Stimulated activated CD8-positive, alpha-beta memory T cell treated with anti-CD3 and anti-CD28 coated beads, Interleukin-4, amount 100 ng/mL, for 4 hours (primary cell): ENCODE measurements at places on chromosomes 5 and 9.
A peak's percentile ranks its signal among the peaks of the same experiment; 100 is the strongest.

- no peak for DNase-seq
Observed at GRCh38 chr9:22052376-22052945, 43.4 kb upstream of the CDKN2B start.

GRCh38 chr5:149627070-149627469 lies 45.8 kb downstream of the ARHGEF37 start:
- DNase-seq: no peak

DNA sequence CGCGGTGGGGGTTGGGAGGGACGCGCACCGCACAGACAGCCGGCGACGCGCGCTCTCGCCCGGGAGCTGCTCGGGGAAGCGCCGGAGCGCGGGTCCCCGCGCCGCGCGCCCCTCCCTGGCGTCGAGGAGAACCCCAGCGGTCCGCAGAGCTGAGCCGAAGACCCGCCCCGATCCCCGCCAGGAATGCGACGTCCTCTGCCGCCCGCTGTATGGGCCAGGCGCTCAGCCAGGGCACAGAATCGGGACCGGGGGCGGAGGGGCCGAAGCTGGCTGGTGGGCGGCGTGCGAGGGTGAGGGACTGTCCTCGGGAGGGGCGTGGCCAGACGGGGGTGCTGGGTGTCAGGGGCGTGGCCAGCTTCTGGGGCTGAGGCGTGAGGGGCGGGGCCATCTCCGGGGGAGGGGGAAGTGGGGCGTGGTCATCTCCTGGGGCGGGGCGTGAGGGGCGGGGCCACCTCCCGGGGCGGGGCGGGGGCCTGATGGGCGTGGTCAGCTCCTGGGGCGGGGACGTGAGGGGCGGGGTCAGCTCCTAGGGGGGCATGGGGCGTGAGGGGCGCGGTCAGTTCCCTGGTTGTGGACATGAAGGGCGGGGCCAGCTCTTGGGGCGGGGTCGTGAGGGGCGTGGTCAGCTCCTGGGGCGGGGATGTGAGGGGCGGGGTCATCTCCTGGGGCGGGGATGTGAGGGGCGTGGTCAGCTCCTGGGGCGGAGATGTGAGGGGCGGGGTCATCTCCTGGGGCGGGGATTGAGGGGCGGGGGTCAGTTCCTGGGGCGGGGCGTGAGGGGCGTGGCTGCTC lies 965 bp downstream of the PTGDS start:
- DNase-seq: peak; percentile 48

DNA sequence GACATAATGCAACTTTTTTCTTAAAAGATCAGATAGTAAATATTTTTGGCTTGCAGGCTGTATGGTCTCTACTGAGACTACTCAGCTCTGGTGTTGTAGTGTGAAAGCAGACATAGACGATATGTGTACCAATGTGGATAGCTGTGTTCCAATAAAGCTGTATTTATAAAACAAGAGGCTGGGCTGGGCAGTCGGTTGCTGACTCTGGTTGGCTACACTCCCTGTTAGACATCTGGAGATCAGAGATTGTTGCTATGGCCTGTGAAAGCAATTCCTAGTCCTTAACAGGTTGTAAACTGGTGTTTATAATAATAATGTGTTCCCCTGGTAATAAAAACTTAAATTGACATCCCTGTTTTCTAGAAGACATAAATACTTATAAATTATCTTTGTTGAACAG lies 24.4 kb upstream of the SCAMP1 start:
- DNase-seq: no peak

- DNase-seq: no peak
Observed at GRCh38 chr5:142013734-142014521, 1.1 kb upstream of the GNPDA1 start.

DNA sequence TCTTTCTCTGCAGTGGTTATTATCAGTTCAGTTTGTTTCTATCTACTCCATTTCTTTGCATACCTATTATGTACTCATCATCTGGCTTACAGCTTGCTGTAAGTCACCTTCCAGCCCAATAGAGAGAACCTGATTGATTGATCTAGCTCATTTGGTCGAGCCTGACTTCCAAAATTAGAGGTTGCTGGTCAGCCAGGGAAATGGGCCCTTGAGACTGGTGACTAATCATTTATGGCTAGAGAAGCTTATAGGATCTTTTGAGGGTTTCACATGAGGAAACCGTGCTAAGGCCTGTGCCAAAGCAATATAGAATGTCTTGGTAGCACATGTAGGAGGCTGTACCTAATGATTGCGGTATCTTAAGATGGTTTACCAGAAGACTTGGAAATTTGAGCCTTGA lies 5.8 kb downstream of the SREK1 start:
- no peak for DNase-seq

- DNase-seq: no peak
Observed at GRCh38 chr9:121219530-121219929, 17.9 kb upstream of the RAB14 start.

DNA sequence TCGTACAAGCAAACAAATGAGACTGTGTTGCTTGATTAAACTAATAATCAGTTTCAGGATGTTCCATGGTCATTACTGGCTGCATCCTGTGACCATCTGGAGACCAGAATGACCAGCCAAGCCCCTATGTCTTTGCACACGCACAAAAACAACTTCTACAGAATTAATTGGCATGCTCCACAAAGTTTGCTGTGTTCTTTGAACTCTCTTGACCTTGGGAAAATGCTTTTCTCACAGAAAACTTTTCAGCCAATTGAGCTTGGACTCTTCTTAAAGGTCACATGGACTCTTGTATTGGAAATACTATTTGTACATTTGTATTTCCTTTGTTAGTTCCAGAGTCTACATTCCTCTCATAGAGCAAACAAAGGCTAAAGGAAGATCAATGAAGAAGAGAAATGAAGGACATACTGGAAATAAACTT lies 147.8 kb downstream of the ARRDC3 start:
- DNase-seq: no peak

DNA sequence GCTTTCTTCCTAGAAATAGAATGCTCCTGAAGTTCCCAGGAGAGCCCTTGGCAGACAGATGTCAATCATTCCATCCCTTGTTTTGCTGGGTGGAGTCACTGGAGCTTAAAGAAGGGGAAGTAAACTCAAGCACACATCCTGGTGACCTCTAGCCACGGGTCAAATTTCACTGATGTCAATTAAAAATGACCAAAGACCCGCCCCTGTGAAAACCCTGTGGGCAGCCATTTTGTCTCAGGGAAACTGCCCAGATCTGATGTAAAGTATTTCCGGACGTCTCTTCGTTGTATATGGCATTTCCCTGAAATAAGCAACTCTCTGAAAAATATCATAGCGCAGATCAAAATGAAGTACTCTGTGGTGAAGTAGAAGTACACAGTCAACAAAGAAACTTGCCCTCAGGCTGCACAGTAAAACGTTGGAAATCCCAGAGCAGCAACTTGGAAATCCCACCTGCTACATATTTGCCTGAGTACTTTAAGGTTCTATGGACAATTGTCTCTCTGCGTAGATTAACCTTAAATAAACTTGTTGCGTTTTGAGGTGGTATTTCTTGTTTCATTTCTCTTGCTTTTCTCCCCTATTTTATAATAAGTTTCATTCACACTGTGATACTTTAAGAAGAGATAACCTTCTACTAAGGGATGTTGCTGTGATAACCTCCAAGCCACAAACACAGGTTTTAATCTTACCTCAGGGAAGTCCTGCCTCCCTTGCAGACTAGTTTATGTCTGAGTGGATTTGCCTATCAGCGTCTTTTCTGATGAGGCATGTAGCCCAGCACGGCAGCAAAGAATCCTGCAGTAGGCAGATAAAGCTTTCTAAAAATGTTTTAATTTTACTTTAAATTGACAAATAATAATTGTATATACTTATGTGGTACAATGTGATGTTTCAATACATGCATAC lies 60.9 kb upstream of the PIP5K1B start:
- no peak for DNase-seq

DNA sequence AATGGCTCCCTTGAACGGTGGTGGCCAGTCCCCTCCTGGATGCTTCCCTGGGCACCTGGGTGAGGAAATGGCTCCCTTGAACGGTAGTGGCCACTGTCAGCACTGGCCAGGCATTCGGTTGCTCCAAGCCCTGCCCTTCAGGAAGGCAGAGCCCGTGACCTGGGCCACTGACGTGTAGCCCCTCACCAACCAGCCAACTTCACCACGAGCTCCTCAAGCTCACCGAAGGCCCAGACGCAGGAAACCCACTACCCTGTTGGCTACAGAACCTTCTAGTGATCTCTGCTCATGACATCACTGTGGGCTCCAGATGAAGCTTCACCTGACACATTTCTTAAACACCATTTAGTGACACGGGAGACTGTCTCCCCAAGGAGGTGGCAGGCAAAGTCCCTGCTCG lies 9.2 kb downstream of the SLC6A3 start:
- DNase-seq: no peak

- no peak for DNase-seq
Observed at GRCh38 chr9:105142406-105143135, 101.9 kb upstream of the SLC44A1 start.

- DNase-seq: no peak
Observed at GRCh38 chr9:20499013-20499412, 123.3 kb downstream of the MLLT3 start.

- DNase-seq: no peak
Observed at GRCh38 chr5:156694598-156694997, 155.5 kb upstream of the PPP1R2B start.

DNA sequence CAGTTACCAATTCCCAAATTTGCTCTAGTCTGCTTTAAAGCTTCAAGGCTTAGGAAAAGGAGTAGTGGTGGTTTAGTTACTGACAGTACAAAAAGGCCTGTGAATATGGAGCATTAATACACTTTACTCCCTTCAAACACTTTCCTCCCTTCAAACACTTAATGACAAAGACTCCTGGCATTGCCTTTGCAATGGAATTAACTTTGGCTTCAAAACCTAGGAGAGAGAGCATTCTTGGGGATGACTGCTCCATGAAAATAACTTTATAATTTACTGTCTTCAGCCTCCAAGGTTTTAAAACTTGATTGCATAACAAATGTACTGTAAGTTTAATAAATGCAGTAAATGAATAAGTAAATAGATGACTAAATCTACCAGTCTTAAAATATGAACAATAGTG lies 185.6 kb downstream of the TRPM3 start:
- no peak for DNase-seq

DNA sequence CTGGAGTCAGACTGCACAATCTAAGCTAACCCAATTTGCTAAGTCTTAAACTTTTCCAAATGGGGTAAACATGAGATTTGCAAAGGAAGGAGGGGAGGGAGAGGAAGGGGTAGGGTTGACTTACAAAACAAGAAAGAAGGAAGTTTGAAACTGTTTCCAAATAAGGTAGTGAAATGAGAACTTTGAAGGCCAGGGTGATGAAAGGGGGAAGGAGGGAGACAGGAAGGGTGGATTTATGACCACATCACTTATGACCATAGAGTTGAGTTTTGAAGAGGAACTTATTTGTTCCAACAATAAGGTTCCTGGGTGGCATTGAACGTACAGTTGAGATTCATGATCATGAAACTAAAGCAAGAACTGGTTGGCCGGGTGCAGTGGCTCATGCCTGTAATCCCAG lies 72.5 kb upstream of the DAPK1 start:
- no peak for DNase-seq

DNA sequence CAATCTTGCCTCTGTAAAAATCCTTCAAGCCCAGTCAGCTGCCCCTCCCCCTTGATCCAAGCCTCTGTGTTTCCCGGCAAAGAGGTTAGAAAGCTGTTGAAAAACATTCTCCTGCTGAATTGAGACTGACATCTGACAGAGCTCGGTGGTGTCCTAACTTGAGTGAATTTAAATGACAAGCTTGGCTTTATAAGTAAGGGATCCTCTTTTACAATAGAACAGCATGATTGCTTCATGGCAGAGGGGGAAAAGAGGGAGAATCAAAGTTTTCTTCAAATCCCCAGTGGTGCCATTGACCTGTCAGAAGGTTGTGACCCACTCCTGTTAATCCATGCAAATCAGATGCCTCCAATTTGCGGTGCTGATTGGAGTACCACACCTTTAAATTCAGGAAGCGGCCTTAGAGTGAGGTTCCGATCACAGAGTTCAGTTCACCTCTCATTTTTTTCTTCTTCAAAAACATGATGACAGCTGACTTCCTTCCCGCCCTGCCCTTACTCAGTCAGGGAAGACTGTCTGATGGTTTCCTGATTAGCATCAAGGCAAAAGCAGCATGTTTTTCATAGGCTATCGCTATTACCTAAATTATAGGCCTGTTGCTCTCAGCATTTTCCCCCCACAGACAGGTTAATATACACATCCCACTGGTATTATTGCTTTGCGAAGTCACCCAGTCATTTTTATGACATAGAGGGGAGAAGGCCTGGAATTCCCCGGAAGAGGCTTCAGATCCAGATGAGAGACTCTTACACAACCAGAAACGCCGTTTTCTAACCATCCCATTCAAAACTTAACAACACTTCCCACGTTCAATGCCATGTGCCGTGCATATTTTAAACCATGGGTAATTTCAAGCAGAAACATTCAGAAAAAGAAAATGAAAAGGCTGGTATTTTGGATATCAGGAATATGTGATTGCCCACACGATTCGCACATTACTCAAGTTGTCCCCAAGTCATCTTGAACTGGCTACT lies 141.4 kb downstream of the EBF1 start:
- DNase-seq: no peak

DNA sequence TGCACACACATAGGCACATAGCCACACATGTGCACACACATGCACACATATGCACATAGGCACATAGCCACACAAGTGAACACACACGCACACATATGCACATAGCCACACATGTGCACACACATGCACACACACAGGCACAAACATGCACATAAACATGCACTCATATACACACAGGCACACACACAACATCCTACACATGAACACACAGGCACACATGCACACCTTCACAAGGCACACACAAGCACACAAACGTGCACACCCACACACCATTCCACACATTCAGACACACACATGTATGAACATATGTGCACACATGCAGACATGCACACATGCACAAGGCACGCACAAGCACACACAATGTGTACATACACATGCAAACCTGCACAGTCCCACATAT lies 484.7 kb downstream of the IRX1 start:
- DNase-seq: no peak
